ENCODE measurements at places on chromosomes 1 and 21. TPM values are rescaled to one million over a fixed set of nuclear protein-coding genes. Genes with fewer than 3 reads are reported as not detected.

DNA sequence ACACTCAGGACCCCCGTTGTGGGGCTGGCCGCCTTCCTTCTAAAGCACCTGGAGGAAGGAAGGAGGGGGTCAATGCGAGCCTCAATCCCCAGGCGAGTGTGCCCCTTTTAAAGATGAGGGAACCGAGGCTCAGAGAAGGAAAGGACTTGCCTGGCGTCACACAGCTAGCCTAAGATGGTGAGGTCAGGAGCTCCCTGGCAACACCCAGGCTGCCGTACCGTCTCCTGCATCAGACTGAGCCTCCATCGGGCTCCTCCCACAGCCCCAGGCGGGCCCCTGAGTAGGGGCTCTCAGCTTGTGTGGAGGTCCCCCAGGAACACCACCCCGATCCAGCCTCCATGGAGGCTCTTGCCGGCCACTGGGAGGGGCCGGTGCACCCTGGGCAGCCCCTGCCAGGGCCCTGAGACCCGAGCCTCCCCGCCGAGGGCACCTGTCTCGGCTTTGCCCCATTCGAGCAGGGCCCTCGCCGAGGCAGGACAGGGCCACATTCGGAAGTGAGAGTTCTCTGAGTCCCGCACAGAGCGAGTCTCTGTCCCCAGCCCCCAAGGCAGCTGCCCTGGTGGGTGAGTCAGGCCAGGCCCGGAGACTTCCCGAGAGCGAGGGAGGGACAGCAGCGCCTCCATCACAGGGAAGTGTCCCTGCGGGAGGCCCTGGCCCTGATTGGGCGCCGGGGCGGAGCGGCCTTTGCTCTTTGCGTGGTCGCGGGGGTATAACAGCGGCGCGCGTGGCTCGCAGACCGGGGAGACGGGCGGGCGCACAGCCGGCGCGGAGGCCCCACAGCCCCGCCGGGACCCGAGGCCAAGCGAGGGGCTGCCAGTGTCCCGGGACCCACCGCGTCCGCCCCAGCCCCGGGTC, at the start of gene AIRE:
AIRE (plus strand) TSS at position 739 of the 855 bp plus-strand sequence. CDS start 131 bp downstream, outside the sequence.
- DNase-seq = no peak

DNA sequence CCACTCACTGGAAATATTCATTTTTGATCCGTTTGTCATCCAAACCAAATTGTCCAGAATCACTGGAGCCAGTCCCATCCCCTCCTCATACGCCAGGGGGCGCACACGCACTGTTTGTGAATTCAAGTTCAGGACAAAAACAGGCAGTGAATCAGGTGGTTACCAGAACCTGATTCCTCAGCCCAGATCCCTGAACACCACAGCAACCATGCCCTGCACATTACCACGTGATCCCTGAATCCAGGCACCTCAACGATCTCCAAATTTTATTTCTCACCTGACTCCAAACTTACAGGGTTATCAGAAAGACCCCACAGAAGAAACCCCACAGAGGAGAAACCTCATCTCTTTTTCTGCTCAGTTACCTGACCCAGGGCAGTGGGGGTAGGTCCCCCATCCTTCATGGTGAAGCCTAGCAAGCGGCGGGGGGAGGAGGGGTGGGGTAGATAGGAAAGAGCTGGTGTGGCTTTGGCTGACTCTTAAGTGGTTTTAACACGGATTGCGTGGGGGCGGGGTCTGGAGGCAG, 1.4 kb upstream of the PTPRF start:
- DNase-seq = peak; percentile 85

- DNase-seq = no peak
Observed at GRCh38 chr1:178871551-178872320, 859 bp upstream of the ANGPTL1 start.

DNA sequence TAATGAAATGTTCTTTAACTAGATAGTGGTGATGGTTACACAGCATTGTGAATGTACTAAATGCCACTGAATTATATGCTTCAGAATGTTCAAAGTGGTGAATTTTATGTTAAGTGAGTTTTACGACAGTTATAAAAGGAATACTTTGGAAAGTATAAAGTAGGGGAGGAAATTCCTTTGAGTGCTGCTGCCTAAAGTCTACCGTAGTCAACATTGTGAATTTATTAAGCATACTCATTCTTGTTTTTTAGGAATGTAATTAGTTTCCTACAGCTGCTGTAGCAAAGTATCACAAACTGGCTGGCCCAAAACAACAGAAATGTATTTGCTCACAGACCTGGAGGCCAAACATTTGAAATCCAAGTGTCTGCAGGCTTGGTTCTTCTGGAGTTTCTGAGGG, 73.0 kb downstream of the SWT1 start:
- no peak for DNase-seq

DNA sequence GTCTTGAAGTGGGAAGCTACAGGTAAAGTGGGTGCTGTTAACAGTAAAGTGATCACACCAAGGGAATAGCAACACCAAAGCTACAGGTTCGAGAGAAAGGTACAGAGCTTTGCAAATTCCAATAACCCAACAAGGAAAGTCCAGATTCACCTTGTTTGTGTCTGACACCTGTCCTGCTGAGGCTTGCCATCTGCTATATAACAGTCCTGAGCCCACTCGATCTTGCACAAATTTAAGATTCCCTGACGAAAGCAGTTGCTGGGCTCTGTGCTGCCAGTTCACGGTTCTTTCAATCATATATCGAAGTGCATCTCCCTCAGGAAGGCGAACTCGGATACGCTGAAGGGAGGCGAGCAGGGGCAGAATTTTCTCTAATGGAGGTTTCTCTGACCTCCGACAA, 23.0 kb upstream of the SYT2 start:
- DNase-seq = no peak

- no peak for DNase-seq
Observed at GRCh38 chr1:27607239-27607804, 3.4 kb upstream of the AHDC1 start.

DNA sequence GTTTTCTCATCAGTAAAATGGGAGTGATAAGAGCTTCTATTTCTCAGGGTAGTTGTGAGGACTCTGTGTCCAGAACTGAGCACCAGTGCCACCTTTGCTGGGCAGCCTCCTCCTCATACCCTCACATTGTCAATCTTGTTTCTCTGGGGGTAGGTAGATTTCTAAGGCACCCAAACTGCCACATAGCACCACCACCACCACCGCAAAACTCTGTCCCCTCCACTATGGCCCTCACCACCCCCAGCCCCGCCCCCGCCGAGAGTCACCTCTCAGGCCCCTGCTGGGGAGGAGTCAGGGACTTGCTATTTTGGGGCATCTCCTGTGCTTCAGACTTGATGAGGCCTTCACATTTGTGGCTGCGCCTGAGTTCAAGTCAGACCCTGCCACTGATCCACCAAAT, 549.2 kb downstream of the PTPRU start:
- peak; percentile 2 for DNase-seq

GRCh38 chr21:26563856-26564503, 9.1 kb downstream of the CYYR1 start:
- no peak for DNase-seq

GRCh38 chr21:43976661-43977060, 35.4 kb upstream of the TRAPPC10 start:
- no peak for DNase-seq

TIPRL gene
- total RNA-seq = 30.3 TPM

ZNF683 gene
- 2.9 TPM for total RNA-seq

ATP8B2 gene
- 32.9 TPM for total RNA-seq

PRAMEF1 gene
- not detected for total RNA-seq

ZNF648 gene
- not detected for total RNA-seq

PIGR gene
- total RNA-seq = 2,875 TPM

Measured in mucosa of gallbladder (tissue), 1 donor.